ENCODE measurements at places on chromosomes 1 and 21. TPM values are rescaled to one million over a fixed set of nuclear protein-coding genes. Genes with fewer than 3 reads are reported as not detected.
A peak's percentile ranks its signal among the peaks of the same experiment; 100 is the strongest.

- H3K4me1 ChIP-seq = peaks cover 41% of the 10 kb centered on the region
- no peak overlapping the region for H3K27ac ChIP-seq
- H3K27me3 ChIP-seq = no peaks in the 10 kb centered on the region
- H3K36me3 ChIP-seq = peaks cover 4% of the 10 kb centered on the region
Observed at GRCh38 chr21:39647476-39647875, 34.7 kb downstream of the B3GALT5 start.

DNA sequence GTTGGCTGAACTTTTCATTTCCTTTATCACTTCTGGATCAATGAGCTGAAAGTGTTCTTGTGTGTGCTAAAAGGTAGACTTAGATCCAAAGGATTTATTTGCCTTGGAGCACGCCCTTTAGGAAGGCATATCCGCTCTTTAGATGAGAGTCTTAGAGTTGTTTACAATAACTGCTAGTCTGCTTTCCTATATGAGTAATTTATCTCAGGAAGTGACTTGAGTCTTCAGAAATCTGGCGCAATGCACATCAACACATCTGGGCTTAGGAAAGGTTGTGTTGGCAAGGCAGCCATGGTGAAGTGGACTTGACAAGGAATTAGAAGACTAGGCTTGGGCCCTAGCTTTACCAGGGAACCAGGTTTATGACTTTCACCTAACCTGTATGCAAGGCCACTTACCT is 204.1 kb upstream of the PTGFR start:
- no peak overlapping the region for H3K4me3 ChIP-seq
- H3K4me1 ChIP-seq = no peaks in the 10 kb centered on the region
- H3K27ac ChIP-seq = no peak overlapping the region
- no peak for DNase-seq

The FCN3 gene
- not detected for total RNA-seq

GRCh38 chr1:22916471-22916820 is 56.2 kb downstream of the LACTBL1 start:
- H3K36me3 ChIP-seq = no peaks in the 10 kb centered on the region
- H3K4me3 ChIP-seq = no peak overlapping the region
- peaks cover 14% of the 10 kb centered on the region for H3K27me3 ChIP-seq

The SPRR2A gene
- not detected for total RNA-seq

GRCh38 chr1:162822391-162823200 is 32.1 kb downstream of the HSD17B7 start:
- DNase-seq = peak; percentile 51
- peaks cover 31% of the 10 kb centered on the region for H3K4me1 ChIP-seq
- H3K36me3 ChIP-seq = peaks cover 17% of the 10 kb centered on the region
- H3K27me3 ChIP-seq = no peaks in the 10 kb centered on the region
- H3K27ac ChIP-seq = peak overlapping the region; percentile 60

DNA sequence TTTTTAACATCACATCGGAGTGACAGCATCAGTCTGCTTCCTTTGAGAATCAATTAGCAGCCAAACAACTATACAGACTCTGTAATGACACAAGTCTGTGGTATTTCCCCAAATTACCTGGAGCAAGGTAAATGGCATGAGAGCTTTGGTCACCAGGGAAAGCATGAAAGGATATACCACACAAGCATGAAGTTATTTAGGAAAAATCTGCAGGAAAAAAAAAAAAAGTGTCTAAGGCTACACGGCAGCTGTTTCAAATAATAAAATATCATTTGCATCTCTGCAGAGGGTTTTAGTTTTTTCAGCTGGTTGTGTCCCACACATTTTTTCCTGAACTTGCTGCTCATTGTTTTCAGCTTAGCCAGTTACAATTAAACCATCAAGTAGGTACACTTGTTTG is 234.7 kb downstream of the TTLL7 start:
- no peaks in the 10 kb centered on the region for H3K36me3 ChIP-seq
- H3K27ac ChIP-seq = no peak overlapping the region
- no peak overlapping the region for H3K4me3 ChIP-seq
- H3K4me1 ChIP-seq = no peaks in the 10 kb centered on the region
- no peak for DNase-seq

GRCh38 chr1:66712839-66713238 is 39.4 kb upstream of the DYNLT5 start:
- H3K27ac ChIP-seq = no peak overlapping the region
- no peaks in the 10 kb centered on the region for H3K4me1 ChIP-seq
- peaks cover 10% of the 10 kb centered on the region for H3K27me3 ChIP-seq

DNA sequence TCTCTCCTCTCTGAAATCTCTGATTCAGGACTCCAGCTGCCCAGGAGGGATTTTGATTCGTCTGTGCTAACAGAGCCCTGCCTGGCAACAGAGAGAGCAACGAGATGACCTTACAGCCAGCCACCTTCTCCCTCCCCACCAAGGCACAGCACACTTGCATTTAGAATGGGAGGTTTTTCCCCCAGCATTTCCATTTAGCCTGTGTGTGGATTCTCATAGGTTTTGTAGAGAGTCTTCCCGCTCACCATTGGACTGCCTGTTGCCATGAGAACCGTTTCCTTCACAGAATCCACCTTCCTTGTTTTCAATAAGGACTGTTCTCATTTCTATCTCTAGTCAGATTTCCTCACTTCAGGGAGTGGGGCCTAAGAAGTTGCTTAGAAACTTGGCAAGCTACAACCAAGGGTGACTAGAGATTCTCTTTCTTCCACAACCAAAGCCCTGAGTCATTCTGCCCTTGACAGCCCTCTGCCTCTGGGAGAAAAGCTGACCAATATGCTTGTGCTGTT is 5.8 kb upstream of the IKBKE start:
- DNase-seq = no peak
- no peaks in the 10 kb centered on the region for H3K27me3 ChIP-seq
- H3K27ac ChIP-seq = no peak overlapping the region
- H3K4me3 ChIP-seq = no peak overlapping the region

The NFIA gene
- 38.6 TPM for total RNA-seq

The MFSD2A gene
- 3.9 TPM for total RNA-seq

DNA sequence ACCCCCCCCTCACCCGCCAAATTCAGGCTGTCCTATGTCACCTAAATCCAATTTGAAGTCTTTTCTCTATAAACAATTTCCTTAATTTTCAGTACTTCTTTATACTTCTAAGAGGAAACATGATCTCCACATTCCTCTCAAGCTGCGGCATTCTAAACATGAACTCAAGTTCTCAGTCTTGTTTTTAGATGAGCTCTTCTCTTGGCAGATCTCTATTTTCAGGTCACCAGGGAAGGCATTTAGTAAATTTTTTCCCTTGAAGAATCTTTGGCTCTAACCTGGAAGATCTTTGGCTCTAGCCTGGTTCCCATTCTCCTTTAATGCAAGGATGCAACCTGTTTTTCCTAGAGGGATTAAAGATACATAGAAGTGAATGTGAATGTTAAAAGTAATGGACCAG is 193.4 kb downstream of the ATG4C start:
- no peak overlapping the region for H3K27ac ChIP-seq
- no peaks in the 10 kb centered on the region for H3K36me3 ChIP-seq
- H3K27me3 ChIP-seq = peaks cover 49% of the 10 kb centered on the region
- no peaks in the 10 kb centered on the region for H3K4me1 ChIP-seq

DNA sequence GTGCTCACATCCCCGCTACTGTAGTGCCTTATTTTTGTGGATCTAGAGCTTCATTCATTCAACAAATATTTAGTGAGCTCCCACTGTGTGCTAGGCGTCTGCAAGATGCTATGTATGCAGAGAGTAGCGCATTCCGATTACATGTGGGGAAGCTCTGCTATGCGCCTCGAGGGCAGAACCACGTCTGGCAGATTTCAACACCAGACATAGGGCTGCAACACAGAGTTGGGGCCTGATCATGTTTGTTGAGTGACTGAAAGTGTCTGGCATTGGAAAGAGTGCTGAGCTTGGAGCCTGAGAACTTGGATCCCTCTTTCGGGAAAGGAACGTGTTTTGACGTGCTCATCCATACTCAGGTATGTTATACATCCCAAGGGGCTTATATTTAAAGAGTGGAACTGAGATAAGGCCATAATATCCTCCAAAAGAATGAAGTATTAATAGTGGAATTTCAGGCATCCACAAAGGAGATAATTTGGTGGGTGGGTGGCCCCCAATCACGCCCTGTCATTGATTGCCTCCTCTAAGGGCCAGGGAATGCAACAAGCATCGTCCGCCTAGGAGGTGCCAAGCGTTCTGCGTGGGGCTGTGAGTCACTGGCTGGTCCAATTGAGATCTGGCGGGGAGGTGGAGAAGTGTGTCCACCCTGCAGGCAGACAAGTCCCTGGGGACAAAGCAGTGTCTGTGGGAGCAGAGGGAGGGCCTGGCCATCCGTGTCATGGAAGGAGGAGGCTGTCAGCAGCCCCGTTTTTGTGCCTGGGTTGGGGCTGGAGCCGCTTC is 62.8 kb upstream of the ZBTB40 start:
- H3K4me3 ChIP-seq = no peak overlapping the region
- no peaks in the 10 kb centered on the region for H3K36me3 ChIP-seq
- H3K27me3 ChIP-seq = peaks cover 62% of the 10 kb centered on the region
- DNase-seq = no peak
- H3K27ac ChIP-seq = no peak overlapping the region

- H3K27me3 ChIP-seq = no peaks in the 10 kb centered on the region
- H3K4me3 ChIP-seq = no peak overlapping the region
- peak; percentile 31 for DNase-seq
- peaks cover 37% of the 10 kb centered on the region for H3K4me1 ChIP-seq
Observed at GRCh38 chr1:30652152-30652841, 71.1 kb downstream of the MATN1 start.

GRCh38 chr1:77310924-77311323 is 29.1 kb downstream of the AK5 start:
- no peaks in the 10 kb centered on the region for H3K4me1 ChIP-seq
- H3K27me3 ChIP-seq = no peaks in the 10 kb centered on the region
- H3K36me3 ChIP-seq = no peaks in the 10 kb centered on the region
- H3K4me3 ChIP-seq = no peak overlapping the region
- no peak for DNase-seq

DNA sequence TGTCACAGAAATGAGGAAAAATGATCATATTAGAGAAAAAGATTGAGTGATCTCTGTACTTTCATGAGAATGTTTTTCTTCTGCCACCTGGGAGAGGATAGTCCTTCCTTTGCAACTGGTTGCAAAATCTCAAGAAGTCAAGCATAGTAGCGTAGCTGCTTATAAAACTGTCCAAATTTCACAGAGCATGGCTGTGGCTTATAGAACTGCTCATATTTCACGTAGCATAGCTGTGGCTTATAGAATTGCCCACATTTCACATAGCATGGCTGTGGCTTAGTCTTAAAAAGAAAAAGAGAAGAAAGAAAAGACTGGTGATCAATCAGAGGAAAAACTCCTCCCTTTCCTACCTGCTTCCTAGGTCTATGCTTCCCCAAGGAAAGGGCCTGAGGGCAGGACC is 329.5 kb downstream of the SIPA1L2 start:
- no peak overlapping the region for H3K4me3 ChIP-seq
- H3K4me1 ChIP-seq = no peaks in the 10 kb centered on the region
- no peaks in the 10 kb centered on the region for H3K27me3 ChIP-seq
- no peak overlapping the region for H3K27ac ChIP-seq
- DNase-seq = no peak
- H3K36me3 ChIP-seq = no peaks in the 10 kb centered on the region

- H3K27me3 ChIP-seq = no peaks in the 10 kb centered on the region
- peaks cover 5% of the 10 kb centered on the region for H3K36me3 ChIP-seq
Observed at GRCh38 chr1:170168265-170168664, 22.5 kb downstream of the NTMT2 start.

DNA sequence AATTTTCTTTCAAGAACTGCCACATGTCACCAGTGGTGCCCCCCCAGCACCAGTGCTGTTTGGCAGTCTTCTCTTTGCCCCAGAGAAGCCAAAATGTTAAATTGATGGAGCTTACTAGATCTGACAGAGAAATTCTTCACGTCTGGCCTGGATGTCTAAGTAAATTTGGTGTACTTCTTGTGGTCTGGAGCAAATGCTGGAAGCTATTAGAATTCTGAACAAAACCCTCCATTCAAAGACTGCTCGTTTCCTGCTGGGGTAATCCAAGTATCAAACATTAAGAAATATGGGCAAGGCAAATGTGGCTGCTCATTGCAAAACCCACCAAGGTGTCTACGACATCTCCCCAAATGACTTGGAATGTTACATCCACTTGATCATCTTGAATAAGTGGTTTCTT is 92.3 kb downstream of the ROR1 start:
- H3K4me3 ChIP-seq = no peak overlapping the region
- no peak for DNase-seq
- no peak overlapping the region for H3K27ac ChIP-seq
- H3K4me1 ChIP-seq = peaks cover 56% of the 10 kb centered on the region
- H3K27me3 ChIP-seq = no peaks in the 10 kb centered on the region
- H3K36me3 ChIP-seq = no peaks in the 10 kb centered on the region

- H3K4me1 ChIP-seq = no peaks in the 10 kb centered on the region
- no peak for DNase-seq
- H3K36me3 ChIP-seq = no peaks in the 10 kb centered on the region
- no peak overlapping the region for H3K27ac ChIP-seq
Observed at GRCh38 chr1:204630132-204630905, 55.2 kb downstream of the LRRN2 start.

- H3K27ac ChIP-seq = no peak overlapping the region
- no peaks in the 10 kb centered on the region for H3K4me1 ChIP-seq
- no peaks in the 10 kb centered on the region for H3K27me3 ChIP-seq
- H3K36me3 ChIP-seq = no peaks in the 10 kb centered on the region
- no peak overlapping the region for H3K4me3 ChIP-seq
Observed at GRCh38 chr1:116579259-116579875, 8.5 kb upstream of the CD58 start.

DNA sequence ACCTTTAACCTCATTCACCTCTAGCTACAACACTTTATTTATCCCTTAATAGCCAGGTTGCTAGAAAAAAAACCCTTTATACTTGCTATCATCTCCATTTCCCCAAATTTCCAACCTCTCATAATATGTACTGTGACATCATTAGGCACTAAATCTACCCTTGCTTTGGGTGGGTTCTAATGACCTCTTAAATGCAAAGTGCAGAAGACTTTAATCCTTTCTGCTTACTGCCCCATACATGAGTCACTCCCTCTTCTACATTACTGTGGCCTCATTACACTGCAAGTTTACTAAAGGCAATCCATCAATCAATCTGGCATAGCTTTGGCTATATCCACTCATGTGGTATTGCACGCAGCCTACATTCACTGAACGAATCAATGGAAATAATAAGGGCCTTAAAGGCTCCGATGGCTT is 353.3 kb downstream of the SMYD3 start:
- no peak for DNase-seq
- no peak overlapping the region for H3K4me3 ChIP-seq
- peaks cover 10% of the 10 kb centered on the region for H3K36me3 ChIP-seq
- no peak overlapping the region for H3K27ac ChIP-seq

The CRNN gene
- total RNA-seq = not detected

GRCh38 chr1:203153051-203153988 is 22.3 kb downstream of the MYBPH start:
- H3K4me1 ChIP-seq = peaks cover 13% of the 10 kb centered on the region
- DNase-seq = no peak
- H3K36me3 ChIP-seq = no peaks in the 10 kb centered on the region
- no peak overlapping the region for H3K4me3 ChIP-seq
- H3K27me3 ChIP-seq = peaks cover 54% of the 10 kb centered on the region
- H3K27ac ChIP-seq = no peak overlapping the region

The PRAMEF17 gene
- not detected for total RNA-seq

DNA sequence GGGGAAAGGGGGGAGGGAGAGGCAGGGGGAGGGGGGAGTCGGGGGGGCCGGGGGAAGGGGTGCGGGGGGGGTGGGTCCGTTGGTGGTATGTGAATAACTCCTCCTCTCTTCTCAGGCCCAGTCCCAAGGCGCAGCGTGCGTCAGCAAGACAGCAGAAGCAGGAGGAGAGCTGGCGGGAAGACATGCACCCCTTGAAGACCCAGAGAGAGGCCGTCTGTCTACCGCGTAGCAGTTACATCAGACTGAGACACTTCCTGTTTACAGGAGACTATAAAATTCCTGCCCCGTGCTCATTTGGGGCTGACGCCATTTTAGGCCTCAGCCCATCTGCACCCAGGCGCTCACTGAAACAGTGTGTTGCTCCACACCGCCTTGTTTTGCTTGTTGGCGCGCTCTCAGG is 55.3 kb downstream of the SETD4 start:
- H3K4me1 ChIP-seq = peaks cover 6% of the 10 kb centered on the region
- no peaks in the 10 kb centered on the region for H3K27me3 ChIP-seq
- no peak overlapping the region for H3K27ac ChIP-seq
- no peak for DNase-seq

The AMY1A gene
- not detected for total RNA-seq

Data from Calu3 (cell line).